ENCODE measurements at places on chromosomes 5 and 9.
A peak's percentile ranks its signal among the peaks of the same experiment; 100 is the strongest.

DNA sequence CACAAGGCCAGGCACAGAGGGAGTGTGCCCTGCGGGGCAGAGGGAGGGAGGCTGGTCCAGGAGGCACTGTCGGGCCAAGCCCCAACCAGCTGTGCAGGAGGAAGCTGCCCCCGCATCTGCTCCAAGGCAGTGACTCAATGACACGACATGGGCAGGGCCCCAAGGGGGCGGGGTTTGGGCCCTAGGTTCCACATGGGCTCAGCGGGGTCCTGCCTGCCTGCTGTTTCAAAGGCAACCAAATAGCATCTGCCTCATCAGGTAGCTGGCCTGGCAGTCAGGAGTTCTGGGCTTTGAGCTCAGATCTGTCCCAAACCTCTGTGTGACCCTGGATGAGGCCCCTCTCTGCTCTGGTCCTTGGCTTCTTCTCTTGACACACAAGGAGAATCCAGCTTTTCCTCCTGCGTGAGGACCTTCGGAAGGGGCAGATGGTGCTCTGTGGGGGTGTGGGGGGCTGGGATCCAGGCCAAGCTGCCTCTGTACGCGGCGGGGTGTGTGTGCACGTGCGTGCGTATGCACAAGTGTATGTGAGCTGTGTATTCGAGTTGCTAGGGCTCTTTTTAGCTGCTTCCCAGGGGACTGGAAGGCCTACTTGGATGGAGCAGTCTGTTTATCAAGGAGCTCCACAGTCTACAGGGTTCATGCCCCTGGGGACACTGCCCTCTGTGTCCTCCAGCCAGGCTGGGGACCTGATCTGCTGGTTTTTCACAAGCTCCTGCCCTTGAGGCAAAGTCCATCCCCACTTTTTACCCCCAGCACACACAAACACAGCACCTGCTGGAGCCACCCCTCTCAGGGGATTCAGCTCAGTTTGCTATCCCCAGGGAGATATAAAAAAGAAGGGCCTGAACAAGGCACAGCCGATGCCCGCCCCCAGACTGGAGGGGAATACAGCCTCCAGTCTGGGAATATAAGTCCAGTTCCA lies 138.9 kb downstream of the RGS3 start:
- H3K4me3 ChIP-seq = no peak overlapping the region
- DNase-seq = no peak
- no peaks in the 10 kb centered on the region for H3K36me3 ChIP-seq
- no peaks in the 10 kb centered on the region for H3K27me3 ChIP-seq
- H3K4me1 ChIP-seq = no peaks in the 10 kb centered on the region

DNA sequence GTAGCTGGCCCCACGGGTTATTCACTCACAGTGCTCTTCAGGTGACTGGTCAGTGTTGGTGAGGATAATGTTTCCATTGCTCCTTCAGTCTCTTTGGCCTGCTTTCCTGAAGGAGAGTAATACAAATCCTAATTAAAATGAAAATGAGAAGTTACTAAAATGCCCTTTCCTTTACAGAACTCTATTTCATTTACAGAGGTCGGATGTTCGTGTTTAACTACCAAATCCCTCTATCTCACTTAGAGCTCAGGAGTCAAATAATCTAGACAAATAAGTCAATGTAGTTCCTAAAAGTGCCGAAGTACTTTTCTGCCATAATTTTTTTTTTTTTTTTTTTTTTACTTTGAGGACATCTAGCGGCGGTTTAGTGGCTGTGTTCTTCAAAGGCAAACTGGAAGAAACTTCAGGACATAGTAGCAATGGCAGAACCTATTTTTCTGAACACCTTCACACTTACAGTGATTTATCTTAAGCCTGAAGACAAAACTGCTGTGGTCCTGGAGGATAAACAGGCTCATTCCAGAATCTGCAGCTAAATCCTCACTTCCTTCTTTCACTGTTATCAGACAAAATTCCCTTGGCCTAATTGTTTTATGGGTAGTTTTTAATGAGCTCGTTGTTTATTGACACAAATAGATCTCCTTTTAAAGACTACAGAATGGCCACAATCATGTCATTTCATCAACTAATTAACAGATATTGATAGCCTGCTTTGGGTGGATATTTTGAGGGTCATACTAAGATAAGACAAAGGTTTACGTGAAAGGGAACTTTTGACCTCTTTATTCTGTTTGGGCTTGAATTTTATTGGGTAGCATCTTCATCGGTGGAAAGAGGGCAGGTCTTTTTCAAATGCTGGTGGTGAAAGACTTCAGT lies 207.6 kb upstream of the DMRTA1 start:
- H3K36me3 ChIP-seq = no peaks in the 10 kb centered on the region
- H3K4me3 ChIP-seq = peak overlapping the region; percentile 10
- H3K27ac ChIP-seq = peak overlapping the region; percentile 96
- H3K4me1 ChIP-seq = peaks cover 58% of the 10 kb centered on the region
- peak; percentile 48 for DNase-seq
- H3K27me3 ChIP-seq = no peaks in the 10 kb centered on the region

DNA sequence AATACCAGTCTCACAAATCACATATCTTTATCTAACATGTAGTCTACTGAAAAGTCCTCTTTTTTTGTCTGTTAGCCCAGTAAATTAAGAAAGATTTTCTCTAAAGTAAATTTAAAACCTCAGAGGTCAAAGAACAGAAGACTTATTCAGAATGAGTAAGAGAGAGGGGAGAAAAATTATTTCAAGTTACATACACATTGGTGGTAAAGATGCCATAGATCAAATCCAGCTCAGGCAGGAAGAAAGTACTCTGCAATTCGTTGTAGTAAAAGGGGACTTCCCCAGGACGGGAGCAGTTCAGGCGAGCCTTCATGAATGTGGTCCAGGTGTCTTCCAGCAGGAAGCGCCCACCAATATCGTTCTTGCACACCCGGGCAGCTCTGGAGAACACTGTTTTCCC lies 344.1 kb downstream of the SEMA5A start:
- H3K36me3 ChIP-seq = no peaks in the 10 kb centered on the region
- no peaks in the 10 kb centered on the region for H3K27me3 ChIP-seq
- H3K27ac ChIP-seq = no peak overlapping the region
- H3K4me1 ChIP-seq = 0 out of 2 replicates have a peak, but pooled peaks cover 4% of the 10 kb centered on the region
- no peak overlapping the region for H3K4me3 ChIP-seq
- DNase-seq = no peak

DNA sequence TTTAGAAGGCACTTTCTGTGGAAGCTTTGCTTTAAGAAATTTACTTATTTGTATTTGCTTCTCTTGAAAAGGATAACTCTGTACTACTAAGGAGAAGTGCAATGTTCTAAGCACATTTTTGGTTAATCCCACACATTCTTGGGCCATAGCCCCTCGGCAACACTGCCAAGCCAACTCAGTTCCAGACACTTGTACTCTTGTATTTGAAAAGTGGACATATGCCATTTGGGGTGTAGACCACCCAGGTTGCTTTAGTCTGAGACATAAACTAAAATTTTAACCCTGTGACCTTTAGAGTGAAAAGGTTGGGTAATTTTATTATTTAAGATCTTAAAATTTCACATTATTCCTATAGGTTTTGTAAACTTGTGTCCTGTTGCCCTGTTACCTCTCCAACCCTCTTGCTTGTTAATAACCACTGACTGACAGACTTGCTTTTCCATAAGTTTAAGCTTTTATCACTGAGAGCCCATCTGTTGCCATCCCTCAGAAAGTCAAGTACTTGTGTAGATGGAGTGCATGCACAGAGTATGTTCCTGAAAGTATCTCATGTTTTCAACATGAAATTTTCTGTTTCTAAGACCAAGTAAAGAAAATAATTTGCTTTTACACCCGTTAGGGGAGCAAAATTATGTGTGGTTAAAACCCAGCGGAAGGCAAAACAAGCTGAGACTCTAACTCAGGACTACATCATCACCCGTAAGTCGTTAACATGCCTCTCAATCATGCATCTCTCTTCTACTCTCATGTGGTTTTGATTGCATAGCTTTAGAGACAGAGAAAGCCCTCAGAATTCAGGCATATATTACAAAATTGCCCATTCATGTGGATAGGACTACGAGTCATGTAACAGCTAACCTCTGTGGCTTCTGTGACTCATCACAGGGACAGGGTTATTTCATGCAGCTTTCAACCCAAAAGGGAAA lies 117.3 kb downstream of the GDNF start:
- no peaks in the 10 kb centered on the region for H3K36me3 ChIP-seq
- no peak for DNase-seq
- peaks cover 24% of the 10 kb centered on the region for H3K4me1 ChIP-seq
- H3K27me3 ChIP-seq = no peaks in the 10 kb centered on the region

GRCh38 chr5:77928776-77929300 lies 152.7 kb upstream of the TBCA start:
- no peak overlapping the region for H3K4me3 ChIP-seq
- H3K4me1 ChIP-seq = no peaks in the 10 kb centered on the region
- H3K27ac ChIP-seq = no peak overlapping the region
- H3K36me3 ChIP-seq = no peaks in the 10 kb centered on the region
- DNase-seq = no peak

DNA sequence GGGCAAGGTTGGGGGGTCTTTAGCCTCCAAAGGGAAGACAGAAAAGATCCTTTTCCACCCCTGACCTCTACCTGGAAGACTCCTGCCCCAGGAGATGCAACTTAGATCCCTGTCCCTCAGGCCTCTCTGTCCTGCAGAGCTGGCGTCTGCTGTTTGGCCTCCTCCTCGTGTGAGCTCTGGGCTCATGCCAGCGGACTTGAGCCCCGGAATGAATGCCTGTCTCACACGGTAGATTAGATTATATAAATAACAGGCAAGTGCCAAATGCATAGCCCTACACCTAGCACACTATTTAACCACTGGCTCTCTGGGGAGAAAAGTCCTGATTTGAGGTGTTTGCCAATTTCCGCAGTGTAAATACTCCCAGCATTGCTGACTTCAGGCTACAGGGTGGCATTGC lies 1.4 kb upstream of the WNK2 start:
- H3K27me3 ChIP-seq = no peaks in the 10 kb centered on the region
- no peaks in the 10 kb centered on the region for H3K36me3 ChIP-seq

DNA sequence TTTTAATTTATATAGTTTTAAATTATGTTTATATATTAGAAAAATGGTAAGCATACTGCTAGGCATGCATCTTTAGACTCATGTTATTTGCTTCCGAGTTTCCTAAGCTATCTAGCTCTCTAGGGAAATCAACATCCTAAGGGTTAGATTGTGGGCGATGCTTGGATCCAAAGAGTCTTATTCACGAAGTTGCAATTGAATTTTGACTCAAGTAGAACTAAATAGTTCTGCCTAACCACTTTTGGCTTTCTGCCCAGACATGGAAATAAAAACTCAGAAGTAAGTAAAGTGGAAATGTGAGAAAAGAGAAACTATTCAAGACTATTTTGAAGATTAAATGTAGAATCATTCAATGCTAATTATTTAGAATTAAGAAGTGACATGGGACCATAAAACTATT lies 440.4 kb downstream of the CDH18 start:
- H3K27ac ChIP-seq = no peak overlapping the region
- no peak overlapping the region for H3K4me3 ChIP-seq
- no peaks in the 10 kb centered on the region for H3K36me3 ChIP-seq

DNA sequence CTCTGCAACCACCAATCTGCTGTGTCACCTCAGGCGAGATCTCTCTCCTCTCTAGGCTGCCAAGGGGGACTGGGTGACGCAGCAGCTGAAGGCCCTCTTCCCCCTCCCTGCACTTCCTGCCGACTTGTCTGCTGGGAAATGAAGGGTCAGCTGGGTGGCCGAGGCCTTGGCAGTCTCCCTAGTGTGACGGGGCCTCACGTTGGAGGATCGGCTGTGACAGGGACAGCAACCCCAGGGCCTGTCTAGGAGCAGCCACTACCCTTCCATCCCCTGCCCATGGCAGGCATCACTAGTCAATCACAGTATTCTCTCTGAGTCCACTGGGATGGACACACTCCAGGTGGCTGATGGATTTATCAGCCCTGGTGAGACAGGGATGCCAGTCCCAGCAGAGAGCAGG lies 107.3 kb upstream of the SARDH start:
- H3K36me3 ChIP-seq = no peaks in the 10 kb centered on the region
- H3K27me3 ChIP-seq = peaks cover 43% of the 10 kb centered on the region
- H3K4me3 ChIP-seq = no peak overlapping the region
- no peak for DNase-seq

DNA sequence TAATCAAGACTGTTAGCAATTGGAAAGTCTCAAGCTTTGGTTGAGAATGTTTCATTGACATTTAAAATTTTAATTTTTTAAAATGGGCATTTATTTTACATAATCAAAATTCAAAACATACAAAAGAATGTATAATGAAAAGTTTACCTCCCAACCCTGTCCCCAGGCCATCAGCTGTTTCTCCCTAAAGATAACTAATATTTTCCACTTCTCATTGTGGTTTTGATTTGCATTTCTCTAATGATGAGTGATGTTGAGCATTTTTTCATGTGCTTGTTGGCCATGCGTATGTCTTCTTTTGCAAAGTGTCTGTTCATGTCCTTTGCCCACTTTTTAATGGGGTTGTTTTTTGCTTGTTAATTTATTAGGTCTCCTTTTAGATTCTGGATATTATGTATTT lies 11.4 kb upstream of the MACIR start:
- no peak overlapping the region for H3K4me3 ChIP-seq
- DNase-seq = no peak
- H3K4me1 ChIP-seq = no peaks in the 10 kb centered on the region
- H3K27me3 ChIP-seq = no peaks in the 10 kb centered on the region
- H3K27ac ChIP-seq = no peak overlapping the region
- no peaks in the 10 kb centered on the region for H3K36me3 ChIP-seq

DNA sequence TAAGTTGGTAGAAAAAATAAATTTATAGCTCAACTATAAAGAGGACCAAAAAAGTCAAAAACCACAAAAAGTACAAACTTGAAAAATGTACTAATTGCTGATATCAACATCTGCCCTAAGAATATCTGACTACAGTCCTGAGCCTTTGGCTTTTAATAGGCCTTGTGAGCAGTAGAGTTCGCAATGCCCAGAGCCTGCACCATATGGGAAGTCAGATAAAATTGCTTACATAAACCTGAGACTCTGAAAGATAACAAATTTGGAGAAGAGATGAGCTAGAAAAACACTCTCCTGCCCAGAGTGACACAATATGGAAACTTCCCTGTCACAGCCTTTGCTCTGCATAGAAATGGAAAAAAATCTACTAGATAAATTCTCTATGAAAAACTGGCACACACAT lies 368.0 kb upstream of the GRIN3A start:
- H3K27me3 ChIP-seq = no peaks in the 10 kb centered on the region
- no peaks in the 10 kb centered on the region for H3K4me1 ChIP-seq
- H3K27ac ChIP-seq = no peak overlapping the region
- no peak overlapping the region for H3K4me3 ChIP-seq

- DNase-seq = no peak
- H3K4me3 ChIP-seq = no peak overlapping the region
- H3K4me1 ChIP-seq = no peaks in the 10 kb centered on the region
- H3K36me3 ChIP-seq = no peaks in the 10 kb centered on the region
- H3K27ac ChIP-seq = no peak overlapping the region
- H3K27me3 ChIP-seq = no peaks in the 10 kb centered on the region
Observed at GRCh38 chr5:35369965-35370790, 139.9 kb upstream of the PRLR start.

- no peak overlapping the region for H3K27ac ChIP-seq
- H3K27me3 ChIP-seq = no peaks in the 10 kb centered on the region
- no peak overlapping the region for H3K4me3 ChIP-seq
- DNase-seq = no peak
- no peaks in the 10 kb centered on the region for H3K4me1 ChIP-seq
Observed at GRCh38 chr5:172860520-172861443, 26.7 kb downstream of the ERGIC1 start.
